ENCODE measurements at places on chromosomes 5 and 9.

- no peak for DNase-seq
These were observed 83.2 kb upstream of the TBCA start for GRCh38 chr5:77859306-77859705.

- no peak for DNase-seq
These were observed 1.1 kb downstream of the FEM1C start for GRCh38 chr5:115543365-115544042.

DNA sequence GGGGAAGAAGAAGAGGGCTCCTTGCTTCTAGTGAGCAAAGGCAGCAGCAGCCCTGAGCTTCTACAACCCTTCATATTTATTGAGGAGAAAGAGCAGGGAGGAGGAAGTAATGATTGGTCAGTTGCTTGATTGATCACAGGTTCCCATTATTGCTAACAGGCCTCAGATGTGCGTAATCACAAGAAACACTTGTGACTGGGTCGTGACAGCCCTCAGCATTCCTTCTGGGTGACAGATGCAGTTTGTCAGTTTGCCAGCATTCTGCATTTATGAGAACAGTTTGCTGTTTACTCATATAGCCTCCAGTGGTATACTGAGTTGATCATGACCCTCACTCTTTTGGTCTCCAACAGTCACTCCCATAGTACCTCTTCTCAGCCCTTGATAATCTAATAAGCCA, 111.5 kb upstream of the TNC start:
- no peak for DNase-seq

- DNase-seq = no peak
These were observed 108.8 kb downstream of the PRKACG start for GRCh38 chr9:68905129-68905528.

DNA sequence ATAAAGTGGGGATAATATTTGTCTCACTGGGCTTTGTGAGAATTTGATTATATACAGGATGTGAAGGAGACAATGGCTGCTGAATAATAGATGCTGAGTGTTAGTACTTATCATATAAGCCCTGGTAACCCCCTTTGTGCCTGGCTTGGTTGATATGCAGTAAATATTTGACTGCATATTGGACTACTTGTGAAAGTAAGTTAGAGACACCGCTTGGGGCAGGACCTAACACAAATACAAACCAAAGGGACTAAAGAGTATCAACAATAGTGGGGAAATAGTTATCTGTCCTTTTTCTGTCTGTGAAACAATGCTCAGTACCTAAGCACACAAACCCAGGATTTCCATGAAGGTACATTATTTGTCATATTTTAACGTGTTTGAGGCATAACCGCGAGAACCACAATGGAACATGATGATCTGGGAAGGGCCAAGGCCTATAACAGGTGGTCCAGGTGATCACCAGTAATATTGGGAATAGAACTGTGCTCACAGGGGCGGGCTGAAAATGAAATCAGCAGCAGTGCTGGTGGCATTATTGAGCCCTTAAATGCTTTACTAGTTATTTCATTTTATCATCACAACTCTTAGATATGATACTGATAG, 138.2 kb upstream of the SMARCA2 start:
- no peak for DNase-seq

DNA sequence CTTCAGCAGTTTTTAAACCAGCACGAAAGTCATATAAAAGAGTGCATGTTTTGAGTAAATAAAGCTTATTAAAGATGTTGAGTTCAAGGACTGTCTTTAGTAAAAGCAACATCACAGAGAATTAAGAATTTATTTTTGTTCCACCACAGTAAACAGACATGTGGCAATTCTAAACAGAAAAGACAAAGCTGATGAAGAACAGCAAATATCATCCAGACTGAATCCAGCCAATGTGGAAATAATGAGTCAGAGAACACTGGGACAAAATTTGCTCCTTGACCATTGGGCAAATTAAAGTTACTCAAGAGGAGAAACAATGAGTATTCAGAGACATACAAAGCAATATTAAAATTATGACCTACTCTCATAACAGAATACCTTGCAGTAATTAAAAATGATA, 28.8 kb downstream of the OR2K2 start:
- no peak for DNase-seq

GRCh38 chr5:174397206-174397605, 327.2 kb upstream of the MSX2 start:
- DNase-seq = no peak

- DNase-seq = no peak
These were observed 111.8 kb upstream of the LHFPL2 start for GRCh38 chr5:78760366-78760765.

GRCh38 chr5:176537554-176538229, 490 bp upstream of the RNF44 start:
- DNase-seq = peak; percentile 99

DNA sequence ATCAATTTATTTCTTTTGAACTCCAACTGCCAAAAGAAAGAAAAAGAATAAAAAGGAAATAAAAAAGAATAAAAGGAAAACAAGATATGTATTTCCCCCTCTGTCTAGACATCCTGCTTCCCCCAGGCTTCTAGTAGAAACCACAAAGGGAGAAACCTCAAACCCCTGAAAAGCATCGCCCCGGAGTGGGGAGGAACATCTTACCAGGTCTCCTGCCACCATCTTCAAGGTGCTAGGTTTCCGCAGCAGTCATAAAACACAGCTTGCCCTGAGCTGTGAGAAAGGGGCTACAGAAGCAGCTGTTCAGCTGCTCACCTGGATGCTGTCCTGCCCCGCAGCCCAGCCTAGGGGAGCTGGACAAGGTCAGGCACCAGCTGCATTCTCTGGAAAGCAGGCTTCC, 487.7 kb downstream of the GADD45G start:
- DNase-seq = peak; percentile 9

- DNase-seq = no peak
These were observed 33.0 kb downstream of the TGFBI start for GRCh38 chr5:136061630-136062365.

- DNase-seq = no peak
These were observed 7.1 kb upstream of the PDCD6 start for GRCh38 chr5:264338-264737.

DNA sequence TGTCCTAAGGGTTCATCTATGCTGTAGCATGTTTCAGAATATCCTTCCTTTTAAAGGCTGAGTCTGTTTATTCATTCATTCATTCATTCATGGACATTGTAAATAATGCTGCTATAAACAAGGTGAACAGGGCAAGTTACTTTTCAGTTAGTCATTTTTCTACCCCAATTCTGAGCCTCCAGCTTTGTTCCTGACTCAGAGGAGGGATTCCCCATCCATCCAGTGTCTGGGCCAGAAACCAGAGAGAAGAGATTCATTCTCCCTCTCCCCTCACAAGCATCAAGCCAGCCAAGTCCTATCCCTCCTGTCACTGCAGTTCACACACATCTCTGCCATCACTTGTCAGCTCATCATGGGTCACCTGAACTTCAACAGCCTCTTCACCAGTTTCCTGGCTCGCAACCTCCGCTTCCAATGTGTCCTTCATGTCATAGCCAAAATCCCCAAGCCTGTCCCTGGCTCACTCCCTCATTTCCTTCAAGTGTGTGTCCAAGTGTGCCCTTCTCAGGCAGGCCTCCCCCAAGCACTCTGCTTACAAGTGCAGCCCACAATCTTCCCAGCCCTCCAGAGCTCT, 203.0 kb downstream of the TTLL11 start:
- DNase-seq = no peak

DNA sequence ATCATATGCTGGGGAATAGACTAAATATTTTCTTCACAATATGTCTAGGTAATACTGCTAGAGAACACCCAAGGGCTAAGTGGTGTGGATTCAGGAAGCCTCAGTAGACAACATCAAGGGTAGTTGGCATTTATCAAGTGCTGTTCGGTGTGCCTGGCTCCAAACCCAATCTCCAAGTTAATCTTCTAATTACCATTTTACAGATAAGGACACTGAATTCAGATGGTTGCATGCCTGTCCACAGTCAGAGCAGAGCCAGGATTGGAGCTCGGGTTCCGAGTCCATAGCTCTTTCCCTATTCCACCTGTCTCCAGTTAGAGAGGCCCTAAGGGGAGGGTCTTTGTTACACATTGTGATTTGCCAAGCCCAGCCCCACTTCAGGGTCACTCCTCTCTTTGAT, 58.2 kb downstream of the FGF18 start:
- no peak for DNase-seq

- no peak for DNase-seq
These were observed 93.2 kb downstream of the GLIS3 start for GRCh38 chr9:4206718-4207117.

DNA sequence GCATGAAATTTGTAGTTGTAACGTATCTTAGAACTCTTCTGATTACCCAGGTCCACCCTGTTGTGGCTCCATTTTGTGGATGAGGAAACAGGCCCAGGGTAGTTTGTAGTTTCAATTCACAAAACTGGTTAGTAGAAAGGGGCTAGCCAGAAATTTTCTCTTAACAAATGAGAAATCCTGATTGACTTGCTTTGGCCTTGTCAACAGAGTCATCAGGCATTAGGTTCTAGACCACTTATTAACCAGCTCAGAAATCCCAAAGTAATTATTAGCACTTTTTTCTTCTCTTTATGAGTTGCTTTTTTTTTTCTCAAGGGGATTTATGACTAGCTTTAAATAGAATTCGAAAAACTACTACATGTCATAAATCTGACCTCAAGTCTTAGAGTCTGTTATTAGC, 160.2 kb downstream of the SH3GL2 start:
- DNase-seq = no peak

DNA sequence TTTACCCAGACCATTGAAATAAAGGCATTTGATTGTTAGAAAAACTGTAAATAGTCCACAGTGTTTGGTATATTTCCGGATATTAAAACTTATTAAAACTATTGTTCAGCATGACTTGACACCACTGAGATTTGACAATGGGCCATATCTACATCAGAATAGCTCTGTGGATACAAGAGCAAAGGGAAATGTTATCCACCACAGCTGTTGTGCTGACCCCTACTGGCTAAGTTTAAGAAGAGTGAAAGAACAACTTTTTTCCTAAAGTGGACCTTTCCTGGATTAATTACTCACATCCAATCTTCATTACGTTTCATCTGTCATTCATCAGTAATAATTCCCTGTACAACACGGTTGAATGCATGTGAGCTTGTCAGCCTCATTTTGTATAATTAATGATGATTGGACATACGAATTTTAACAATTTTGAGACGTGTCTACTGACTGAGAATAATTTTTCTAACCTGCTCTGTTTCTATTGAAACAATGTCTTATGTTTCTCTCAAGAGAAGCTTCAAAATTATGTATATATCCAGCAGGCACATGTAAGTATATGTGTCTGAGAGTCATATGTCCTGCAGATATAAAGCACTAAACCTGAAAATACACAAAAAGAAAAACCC, 1952.6 kb downstream of the MAT2B start:
- DNase-seq = no peak

- no peak for DNase-seq
These were observed 26.0 kb upstream of the SLC2A8 start for GRCh38 chr9:127370672-127371648.

DNA sequence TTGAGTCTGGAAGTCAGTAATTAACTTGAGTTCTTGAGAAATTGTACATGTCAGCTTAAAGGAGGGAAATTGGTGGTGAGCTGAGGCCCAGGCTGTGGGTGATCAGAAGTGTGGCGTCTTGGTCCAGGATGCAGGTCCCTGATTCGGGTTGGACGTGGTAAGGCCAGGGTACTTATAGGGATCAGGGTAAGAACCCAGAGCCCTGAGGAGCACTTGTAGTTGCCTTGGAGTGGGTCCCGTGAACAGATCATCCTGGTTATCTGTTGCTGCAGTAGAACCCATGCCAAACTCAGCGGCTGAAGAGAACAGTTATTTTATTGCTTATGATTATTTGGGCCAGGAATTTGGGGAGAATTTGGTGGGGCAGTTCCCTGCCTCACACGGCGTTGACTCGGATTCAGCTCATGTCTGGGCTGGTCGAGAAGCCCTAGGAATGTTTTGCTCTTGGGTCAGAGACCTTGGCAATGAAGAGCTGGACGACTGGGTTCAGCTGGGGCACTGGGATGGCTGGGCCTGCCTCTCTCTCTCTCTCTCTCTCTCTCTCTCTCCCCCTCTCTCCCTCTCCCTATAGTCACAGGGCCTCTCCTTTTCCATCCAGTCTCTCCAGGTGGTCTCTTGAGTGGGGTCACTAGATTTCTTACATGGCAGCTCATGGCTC, 73.1 kb downstream of the PDZD2 start:
- DNase-seq = no peak

DNA sequence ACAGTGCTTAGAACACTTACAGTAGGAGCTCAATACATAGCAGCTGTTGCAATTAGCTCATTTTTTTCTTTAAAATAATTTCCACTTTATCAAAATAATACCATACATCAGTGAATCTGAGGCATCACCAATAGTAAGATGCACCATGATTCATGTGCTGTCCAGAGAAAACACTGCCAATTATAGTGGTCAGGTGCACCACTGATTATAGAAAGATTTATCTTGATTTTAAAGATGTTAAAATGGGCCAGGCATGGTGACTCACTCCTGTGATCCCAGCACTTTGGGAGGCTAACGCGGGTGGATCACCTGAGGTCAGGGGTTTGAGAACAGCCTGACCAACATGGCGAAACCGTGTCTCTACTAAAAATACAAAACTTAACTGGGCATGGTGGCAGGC, 39.4 kb downstream of the NAIF1 start:
- DNase-seq = no peak

GRCh38 chr9:37903647-37904444, at the start of gene SLC25A51:
Gene SLC25A51 (minus strand): TSS chr9:37904127. CDS start chr9:37888550, 15,577 bp downstream.
- peak; percentile 96 for DNase-seq

DNA sequence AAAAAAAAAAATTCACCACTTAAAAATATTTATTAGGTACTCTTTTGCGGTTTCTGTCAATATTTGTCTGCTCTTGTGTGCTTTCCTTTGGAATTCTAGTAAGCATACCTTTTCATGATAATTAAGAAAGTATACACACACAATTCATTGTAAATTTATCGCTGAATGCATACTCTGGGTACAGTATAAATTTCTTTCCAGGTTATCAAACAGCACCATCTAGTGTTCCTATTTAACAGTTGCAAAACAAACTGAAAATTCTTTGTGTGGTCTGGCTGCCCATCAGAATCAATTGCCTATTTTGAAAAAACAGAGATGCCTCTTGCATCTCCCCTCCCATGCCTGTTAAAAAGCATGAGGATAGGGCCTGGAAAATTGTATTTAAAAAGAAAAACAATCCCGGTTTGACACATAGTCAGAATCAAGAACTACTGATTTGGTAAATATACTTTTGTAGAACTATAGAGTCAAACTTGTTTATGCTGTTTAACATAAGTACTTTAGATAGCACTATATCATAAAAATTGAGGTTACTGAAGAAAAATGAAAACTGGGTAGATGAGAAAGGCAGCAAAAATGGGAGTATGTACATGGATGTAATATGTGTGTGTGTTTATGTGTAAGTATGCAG, 16.2 kb downstream of the PGGT1B start:
- DNase-seq = no peak

DNA sequence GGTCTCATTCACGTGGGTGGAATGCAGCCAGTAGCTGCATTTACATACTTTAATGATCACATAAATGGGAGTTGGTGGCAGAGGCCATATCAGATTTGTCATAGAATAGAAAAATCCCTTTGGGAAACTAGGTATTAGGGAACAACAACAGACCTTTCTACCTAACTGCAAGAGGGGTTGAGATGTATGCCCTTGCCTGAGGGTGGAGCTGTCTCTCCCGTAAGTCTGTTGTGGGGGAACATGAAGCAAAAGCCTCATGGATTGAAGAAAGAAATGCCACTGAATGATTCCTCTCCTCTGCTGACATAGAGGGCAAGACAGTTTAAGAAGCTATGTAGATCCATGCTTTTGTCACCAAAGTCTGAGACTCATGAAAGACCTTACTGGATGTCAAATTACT, 461.3 kb downstream of the SPOCK1 start:
- no peak for DNase-seq

- DNase-seq = no peak
These were observed 223.3 kb downstream of the SEC61B start for GRCh38 chr9:99445371-99445891.

Data from CD8-positive, alpha-beta T cell (primary cell).